Heart left ventricle (tissue), 16 donors: ENCODE measurements at places on chromosomes 2 and 18. TPM values are rescaled to one million over a fixed set of nuclear protein-coding genes. Genes with fewer than 3 reads are reported as not detected.
A peak's percentile ranks its signal among the peaks of the same experiment; 100 is the strongest.

- no peak for DNase-seq
These were observed 107.9 kb downstream of the TMEM163 start for GRCh38 chr2:134610871-134611270.

- DNase-seq, result no peak
These were observed 5.0 kb upstream of the ADRA2B start for GRCh38 chr2:96121414-96121813.

- peak; percentile 16 for DNase-seq
These were observed 792.7 kb downstream of the RNF144A start for GRCh38 chr2:7709907-7710306.

- DNase-seq, result no peak
These were observed 95.7 kb downstream of the FAM161A start for GRCh38 chr2:61758159-61758558.

DNA sequence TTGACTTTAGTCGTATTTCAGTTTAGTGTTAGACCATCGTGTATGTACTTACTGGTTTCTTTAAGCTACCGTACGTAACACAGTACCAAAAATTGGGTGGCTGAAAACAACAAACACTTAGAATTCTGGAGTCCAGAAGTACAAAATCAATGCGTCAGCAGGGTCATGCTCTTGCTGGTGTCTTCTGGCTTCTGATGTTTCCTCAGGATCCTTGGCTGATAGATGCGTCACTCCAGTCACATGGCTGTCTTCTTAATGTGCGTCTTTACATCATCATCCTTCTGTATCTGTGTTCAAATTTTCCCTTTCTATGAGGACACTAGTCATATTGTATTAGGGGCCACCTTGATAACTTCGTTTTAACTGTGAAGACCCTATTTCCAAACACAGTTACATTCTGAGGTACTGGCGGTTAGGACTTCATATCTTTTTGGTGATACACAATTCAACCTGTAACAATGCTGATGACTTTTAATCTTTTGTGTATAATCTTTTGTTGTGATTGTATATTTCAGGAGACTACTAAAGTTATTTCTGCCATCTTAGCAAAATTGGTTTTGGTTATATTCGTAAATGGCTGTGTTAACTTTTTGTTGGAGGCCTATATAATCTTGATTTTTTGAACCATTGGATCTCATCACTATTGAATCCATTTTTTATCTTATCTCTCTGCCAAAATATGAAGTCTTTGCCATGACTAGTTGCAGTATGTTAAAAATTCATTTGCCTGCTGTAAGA lies 25.4 kb downstream of the ACTR3 start:
- DNase-seq, result no peak

- no peak for DNase-seq
These were observed 410.3 kb downstream of the LRP1B start for GRCh38 chr2:141720476-141720875.

DNA sequence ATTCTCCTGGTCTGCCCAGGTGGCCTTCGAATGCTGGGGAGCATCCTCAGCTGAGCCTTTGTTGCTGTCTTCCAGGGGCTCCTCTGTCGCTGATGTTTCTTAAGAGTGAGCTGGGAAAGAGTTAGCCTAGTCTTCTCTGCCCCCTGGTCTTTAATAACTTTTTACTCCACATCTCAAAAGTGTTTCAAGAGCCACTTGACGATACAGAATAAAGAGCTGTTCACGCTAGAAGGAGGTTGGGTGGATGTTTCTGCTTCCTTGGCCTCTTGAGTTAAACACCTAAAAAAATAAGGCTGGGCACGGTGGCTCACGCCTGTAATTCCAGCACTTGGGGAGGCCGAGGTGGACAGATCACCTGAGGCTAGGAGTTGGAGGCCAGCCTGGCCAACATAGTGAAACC lies 2.8 kb upstream of the BUB1 start:
- no peak for DNase-seq

DNA sequence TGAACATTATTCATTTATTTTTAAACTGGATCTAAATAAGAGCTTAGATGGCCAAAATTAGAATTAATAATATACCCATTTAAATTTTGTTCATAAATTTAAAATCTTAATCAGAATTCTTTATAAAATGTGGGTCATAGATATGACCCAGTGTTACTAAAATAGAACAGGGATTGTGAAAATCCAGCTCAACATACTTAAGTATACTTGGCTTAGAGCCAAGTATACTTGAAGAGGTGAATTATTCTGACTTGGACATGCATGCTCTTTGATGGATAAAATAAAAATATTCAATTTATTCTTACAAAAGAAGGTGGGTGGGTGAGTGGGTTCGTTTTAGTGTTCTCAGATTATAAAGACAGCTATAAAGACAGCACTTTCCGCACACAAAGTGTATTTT lies 70.7 kb downstream of the SPOPL start:
- no peak for DNase-seq

DNA sequence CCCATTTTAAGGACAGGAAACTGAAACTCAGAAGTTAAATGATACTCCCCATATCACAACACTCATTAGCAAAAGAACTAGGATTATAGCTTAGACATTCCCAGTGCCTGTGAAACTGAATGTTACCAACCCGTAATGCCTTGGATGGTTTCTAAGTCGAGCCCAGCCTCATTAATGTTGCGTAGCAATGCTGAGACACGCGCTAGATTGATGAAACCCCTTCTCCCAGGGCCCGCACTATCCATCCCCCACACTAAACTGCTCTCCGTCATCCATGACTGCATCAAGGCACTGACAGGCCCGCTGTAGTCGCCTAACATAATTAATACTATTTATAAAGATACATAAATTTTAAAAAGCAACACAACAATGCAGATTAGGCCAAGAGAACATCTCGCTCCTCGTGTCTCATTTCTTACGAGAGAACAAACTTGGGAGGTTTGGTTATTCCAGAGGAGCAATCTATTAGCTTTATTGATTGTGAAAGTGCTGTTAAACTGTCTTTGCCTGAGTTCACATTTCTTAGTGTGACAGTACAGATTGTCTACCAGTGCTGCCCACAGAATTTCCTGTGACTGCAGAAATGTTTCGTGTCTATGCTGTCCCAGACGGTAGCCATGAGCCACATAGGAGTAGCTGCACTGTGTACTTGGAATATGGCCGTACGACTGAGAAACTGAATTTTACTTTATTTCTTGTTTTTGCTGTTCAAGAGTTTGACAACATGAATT lies 312.2 kb upstream of the RAB12 start:
- DNase-seq, result no peak

GRCh38 chr2:209331291-209331844 lies 92.5 kb upstream of the MAP2 start:
- DNase-seq, result no peak

DNA sequence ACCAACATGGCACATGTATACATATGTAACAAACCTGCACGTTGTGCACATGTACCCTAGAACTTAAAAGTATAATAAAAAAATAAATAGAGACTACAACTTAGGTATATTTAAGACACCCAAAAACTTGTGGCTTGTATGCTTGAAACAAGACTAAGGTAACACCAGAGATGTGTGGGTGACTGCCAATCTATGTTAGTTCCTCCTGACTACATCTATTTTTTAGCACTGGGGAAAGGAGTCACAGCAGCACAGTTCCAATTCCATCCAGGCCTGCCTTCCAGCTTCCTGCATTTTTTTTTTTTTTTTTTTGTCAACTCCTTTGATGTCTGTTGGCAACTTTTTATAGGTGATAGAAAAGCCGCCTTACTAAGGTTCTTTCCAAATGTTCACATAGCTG lies 18.2 kb downstream of the C2orf69 start:
- DNase-seq, result no peak

- no peak for DNase-seq
These were observed 16.1 kb downstream of the MTX2 start for GRCh38 chr2:176285321-176285720.

DNA sequence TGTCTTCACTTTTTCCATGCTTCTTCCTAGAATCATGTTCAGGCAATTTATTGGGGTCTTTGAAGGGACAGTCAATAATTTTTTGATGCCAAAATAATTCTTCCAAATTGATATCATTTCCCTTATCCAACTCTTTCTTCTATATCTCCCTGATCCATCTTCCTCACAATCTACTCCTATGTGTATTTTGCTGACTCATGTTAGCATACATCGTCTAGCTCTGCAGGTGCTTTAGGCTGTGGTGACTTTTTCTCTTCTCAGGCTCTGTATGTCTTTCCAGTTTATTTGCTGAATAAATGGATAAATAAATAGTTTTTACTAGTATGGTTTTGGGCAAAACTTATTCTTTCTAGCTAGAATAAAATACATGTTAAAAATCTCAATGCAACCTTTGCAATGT lies 1650.9 kb upstream of the TMEFF2 start:
- no peak for DNase-seq

IL1R1 gene
- total RNA-seq, result 32.7 TPM

NR4A2 gene
- 1.1 TPM for total RNA-seq
